Endodermal cell (in vitro differentiated cells): ENCODE measurements at places on chromosomes 16 and 17.
A peak's percentile ranks its signal among the peaks of the same experiment; 100 is the strongest.

DNA sequence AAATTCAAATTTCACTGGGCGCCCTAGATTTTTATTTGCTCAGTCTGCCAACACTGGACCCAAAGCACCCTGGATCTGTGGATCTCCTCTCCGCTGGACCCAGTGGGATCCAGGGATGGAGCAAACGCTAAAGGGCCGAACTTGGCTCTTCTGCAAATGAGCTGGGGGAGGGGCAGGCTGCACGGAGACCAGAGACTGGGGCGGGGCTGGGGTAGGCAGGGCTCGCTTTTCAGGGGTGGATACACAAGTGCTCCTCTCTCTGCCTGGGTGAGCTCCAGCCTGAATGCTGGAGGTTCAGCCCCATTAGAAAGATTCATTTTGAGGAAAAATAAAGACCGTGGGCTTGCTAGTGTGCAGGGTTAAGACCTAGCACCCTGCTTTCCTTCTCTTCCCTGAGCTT lies 8.9 kb downstream of the CBX4 start:
- no peaks in the 10 kb centered on the region for H3K36me3 ChIP-seq
- peak; percentile 72 for DNase-seq
- H3K4me1 ChIP-seq: peaks cover 8% of the 10 kb centered on the region
- H3K4me3 ChIP-seq: no peak overlapping the region

GRCh38 chr17:35890774-35891155 lies 10.6 kb upstream of the CCL5 start:
- no peak overlapping the region for H3K27ac ChIP-seq
- no peak overlapping the region for H3K4me3 ChIP-seq
- no peaks in the 10 kb centered on the region for H3K27me3 ChIP-seq
- H3K4me1 ChIP-seq: peaks cover 2% of the 10 kb centered on the region

DNA sequence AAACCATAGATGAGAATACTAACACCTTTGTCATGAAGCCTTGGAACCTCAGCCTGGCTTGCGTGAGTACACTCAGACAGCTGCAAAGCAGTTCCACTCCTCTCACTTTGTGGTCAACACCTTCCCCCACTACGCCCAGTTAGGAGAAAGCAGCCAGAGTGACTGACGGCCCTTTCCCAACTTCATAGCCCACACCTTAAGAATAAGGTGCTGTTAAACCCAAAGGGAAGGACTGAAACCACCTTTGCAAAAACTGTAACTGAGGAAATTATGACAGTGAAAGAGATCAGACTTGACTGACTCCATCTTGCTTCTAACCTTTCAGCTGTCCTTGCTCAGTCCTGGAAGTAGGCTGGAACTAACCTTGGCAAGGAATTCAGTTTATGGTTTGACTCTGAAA lies 13.7 kb downstream of the N4BP1 start:
- no peak overlapping the region for H3K4me3 ChIP-seq
- no peak overlapping the region for H3K27ac ChIP-seq
- H3K36me3 ChIP-seq: peaks cover 37% of the 10 kb centered on the region
- no peaks in the 10 kb centered on the region for H3K4me1 ChIP-seq
- H3K27me3 ChIP-seq: no peaks in the 10 kb centered on the region
- no peak for DNase-seq

DNA sequence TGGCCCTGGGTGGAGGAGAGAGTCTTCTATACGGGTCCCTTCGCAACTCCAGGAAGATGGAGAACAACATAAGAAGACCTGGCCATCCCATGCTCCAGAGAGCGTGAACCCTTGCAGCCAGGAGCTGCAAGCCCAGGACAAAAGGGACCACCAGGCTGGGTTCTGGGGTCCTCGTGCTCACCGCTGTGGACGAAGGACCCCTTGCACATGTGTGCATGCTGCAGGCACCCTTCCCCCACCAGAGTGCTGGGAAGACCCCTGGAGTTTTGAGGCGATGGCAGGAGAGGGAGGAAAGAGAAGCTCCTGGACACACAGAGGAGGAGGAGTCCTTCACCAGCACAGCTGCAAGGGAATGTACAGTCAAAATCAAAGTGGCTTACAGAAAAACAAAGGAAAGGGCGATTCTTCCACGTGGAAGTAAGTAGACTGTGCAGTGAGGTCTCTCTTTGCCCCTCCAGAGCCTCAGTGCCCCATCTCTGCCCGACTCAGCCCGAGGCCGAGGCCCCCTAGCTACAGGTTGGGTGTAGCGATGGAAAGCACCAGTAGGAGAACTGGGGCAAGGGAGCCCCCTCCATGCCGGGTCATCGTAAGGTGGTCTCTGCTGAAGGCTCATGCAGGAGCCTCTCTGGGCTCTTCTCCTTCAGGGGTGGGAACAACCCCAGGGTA lies 51.3 kb downstream of the PIMREG start:
- H3K4me3 ChIP-seq: peak overlapping the region; percentile 15
- H3K27ac ChIP-seq: no peak overlapping the region
- DNase-seq: peak; percentile 62
- no peaks in the 10 kb centered on the region for H3K4me1 ChIP-seq
- no peaks in the 10 kb centered on the region for H3K27me3 ChIP-seq

DNA sequence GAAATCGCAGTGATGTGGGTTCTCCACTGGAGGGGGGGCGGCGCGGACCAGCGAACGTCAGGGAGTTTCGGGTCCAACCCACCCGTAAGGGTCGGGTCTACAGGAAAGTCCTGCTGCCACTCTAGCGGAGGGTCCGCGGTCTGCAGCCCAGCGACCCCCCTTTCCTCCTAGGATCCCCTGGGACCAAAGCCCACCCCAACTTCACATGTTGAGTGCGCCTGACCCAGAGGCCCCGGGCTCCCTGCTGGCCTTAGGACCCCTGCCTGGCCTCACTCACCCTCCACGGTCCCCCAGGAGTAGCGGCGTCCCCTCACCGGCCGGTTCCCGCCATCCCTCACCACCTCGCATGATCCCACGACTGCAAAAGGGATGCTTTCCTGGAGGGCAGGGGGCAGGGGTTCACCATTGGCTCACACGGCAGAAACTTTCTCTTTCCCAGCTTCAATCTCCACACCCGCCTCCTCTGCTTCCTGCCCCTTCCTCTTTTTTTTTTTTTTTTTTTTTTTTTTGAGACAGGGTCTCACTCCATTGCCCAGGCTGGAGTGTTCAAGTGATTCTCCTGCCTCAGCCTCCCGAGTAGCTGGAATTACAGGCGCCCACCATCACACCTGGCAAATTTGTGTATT lies 3.1 kb downstream of the SEPTIN1 start:
- H3K4me1 ChIP-seq: peaks cover 6% of the 10 kb centered on the region
- H3K36me3 ChIP-seq: peaks cover 8% of the 10 kb centered on the region
- H3K27me3 ChIP-seq: no peaks in the 10 kb centered on the region
- H3K4me3 ChIP-seq: peak overlapping the region; percentile 93
- no peak for DNase-seq

DNA sequence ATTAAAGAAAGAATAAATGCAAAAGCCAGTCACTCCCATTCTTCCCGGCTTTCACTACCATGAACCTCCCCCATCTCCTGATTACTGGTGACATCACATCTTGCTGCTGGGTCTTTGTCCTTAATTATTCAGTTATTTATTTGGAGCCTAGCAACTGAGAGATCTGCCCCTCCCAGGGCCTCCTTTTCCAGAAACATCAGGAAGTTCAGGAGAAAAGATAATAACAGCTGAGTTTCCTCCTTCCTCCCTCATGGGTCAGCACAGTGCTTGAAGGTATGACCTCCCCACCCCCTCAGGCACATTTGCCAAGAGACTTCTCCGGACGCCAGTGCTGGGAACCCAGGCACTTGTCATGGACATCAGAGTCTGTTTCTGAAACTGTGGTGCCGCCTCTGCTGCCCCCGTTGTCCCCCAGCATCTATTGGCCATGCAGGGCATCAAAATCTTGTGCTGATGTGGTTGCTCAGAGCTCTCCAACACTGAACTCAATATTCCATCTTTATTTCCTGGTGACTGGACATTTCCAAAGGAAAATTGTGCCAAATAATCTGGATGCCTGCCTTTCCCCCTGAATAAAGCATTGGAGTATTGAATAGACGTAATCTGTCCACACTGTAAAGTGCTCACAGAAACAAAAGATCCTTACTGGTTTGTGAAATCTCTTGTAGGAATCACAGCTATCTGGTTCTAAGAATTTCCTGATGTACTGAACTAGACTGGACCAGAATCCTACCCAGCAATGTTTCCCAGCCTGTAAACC lies 71.8 kb downstream of the ZNF18 start:
- DNase-seq: no peak
- H3K36me3 ChIP-seq: no peaks in the 10 kb centered on the region
- no peak overlapping the region for H3K27ac ChIP-seq
- no peaks in the 10 kb centered on the region for H3K27me3 ChIP-seq
- peaks cover 7% of the 10 kb centered on the region for H3K4me1 ChIP-seq
- H3K4me3 ChIP-seq: no peak overlapping the region

DNA sequence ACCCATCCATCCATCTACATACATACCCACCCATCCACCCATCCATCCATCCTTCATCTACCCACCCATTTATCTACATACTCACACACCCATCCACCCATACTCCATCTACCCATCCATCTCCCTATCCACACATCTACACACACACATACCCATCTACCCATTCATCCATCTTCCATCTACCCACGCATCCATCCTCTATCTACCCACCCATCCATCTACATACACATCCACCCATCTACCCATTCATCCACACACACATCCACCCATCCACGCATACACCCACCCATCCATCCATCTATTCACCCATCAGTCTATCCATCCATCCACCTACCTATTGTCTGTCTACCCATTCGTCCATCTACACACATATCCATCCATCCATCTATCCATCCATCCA lies 227.8 kb downstream of the ZNF423 start:
- peak; percentile 2 for DNase-seq
- H3K27me3 ChIP-seq: no peaks in the 10 kb centered on the region
- H3K4me1 ChIP-seq: no peaks in the 10 kb centered on the region
- H3K27ac ChIP-seq: no peak overlapping the region
- peaks cover 4% of the 10 kb centered on the region for H3K36me3 ChIP-seq
